HFFc6 (cell line): ENCODE measurements at places on chromosomes 4 and X. TPM values are rescaled to one million over a fixed set of nuclear protein-coding genes. Genes with fewer than 3 reads are reported as not detected.

GRCh38 chr4:39741401-39741800 lies 43.5 kb downstream of the UBE2K start:
- no peak for DNase-seq

DNA sequence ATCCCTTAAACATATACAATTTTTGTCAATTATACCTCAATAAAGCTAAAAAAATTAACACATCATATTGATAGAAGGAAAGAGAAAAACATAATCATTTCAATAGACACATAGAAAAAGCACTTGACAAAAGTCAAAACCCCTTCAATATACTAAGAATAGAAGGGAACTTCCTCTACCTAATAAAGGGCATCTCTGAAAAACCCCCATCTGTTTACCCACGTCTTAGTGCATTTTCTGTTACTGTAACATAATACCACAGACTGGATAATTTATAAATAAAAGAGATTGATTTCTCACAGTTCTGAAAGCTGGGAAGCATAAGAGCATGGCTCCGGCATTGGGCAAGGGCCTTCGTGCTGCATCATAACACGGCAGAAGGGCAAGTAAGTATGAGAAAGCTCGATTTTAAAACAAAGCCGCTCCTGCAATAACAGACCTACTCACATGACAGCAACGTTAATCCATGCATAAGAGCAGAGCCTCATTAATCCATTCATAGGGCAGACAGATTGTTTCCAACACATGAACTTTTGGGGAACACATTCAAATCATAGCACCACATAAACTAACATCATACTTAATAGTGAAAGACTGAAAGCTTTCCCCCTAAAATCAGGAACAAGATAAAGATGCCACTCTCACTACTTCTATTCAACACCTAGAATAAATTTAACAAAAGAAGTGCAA lies 15.7 kb downstream of the STEEP1 start:
- DNase-seq, result no peak

The SH3RF1 gene
- 52.1 to 67.6 TPM (median 57.8 TPM) in 3 replicates for total RNA-seq

The HTRA3 gene
- 4.8 to 6.8 TPM (median 6.6 TPM) in 3 replicates for total RNA-seq

DNA sequence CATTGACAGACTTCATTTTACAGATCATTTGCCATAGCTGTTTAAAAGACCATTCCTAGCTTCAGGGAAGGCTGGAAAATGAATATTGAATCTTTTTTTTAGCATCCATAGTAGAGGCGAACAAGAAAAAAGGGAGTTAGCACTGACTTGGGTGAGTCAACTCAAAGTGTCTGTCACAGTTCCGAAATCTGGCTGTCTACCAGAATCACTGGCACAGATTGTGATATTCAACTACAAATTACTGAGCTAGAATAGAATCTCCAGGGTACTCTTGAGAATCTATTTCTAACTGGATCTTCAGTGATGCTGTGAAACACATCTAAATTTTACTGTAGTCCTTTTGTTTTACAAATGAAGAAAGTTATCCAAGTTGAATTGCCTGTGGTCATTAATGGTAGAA lies 31.5 kb downstream of the SEC24B start:
- DNase-seq, result no peak

The P2RY4 gene
- total RNA-seq, result not detected in 2 replicates

The CFAP99 gene
- not detected in 3 replicates for total RNA-seq

- no peak for DNase-seq
These were observed 50.1 kb upstream of the CRMP1 start for GRCh38 chr4:5942947-5943346.

DNA sequence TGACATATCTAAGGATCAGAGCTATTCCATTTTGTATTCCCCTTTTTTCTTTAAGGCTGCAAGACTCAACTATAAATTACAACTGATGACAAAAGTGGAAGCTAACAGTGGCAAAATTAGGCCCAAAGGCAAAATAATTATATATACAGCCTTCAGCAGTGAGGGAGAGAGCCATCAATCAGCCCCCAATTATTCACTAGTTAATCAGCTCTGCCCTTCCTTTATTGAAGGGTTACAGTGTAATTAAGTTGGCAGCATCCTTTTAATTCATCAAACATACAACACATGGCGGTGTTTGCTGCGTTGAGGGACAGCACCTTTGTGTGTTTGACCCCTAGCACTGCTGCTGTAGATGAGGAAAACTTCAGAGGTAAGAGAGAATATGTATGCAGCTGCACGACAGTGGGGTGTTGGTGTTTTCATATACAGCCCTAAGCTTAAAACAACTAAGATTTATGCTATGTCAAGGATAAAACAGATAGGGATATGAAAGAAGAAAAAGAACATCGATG lies 973.9 kb upstream of the POU3F4 start:
- no peak for DNase-seq

GRCh38 chr4:3658530-3658913 lies 107.7 kb upstream of the ADRA2C start:
- DNase-seq, result no peak

- DNase-seq, result no peak
These were observed 96.0 kb upstream of the C1GALT1C1 start for GRCh38 chrX:120725874-120726273.

The MAGEB2 gene
- not detected in 3 replicates for total RNA-seq

- DNase-seq, result no peak
These were observed 4.2 kb upstream of the TMSB4X start for GRCh38 chrX:12970691-12971202.

DNA sequence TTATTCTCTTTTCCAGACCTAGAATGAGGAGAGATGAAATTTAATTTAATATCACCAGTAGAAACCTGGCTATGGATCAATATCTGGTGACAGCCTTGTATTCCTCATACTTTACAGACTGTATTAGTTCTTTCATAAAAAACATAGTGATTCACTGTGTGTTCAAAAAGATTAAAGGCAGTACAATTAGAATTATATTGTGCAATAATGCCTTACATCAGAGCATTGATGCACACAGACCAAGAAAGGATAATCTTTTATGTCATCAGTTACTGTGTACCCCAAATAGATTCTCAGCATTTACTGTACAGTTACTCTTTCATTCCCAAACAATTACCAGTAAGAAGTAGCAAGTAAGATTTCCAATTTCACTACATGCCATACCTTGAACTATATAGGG lies 260.5 kb upstream of the ANXA10 start:
- no peak for DNase-seq

DNA sequence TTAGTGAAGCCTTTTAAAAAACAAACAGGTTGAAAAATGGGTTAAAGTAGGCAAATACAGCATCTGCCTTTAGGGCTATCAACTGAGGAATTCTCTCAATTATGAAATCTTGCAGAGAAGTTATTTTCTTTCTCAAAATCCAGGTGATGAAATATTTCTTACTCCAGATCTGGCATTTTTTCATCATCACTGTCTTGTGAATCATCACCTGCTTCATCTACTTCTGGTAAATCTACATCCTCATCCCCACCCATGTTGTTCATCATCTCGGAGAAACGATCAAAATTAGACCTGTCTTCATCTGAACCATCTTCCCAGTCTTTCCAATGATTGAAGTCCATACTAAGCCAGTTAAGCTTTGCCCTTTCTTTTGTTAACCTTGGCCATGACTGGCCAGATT lies 33.3 kb upstream of the HPF1 start:
- no peak for DNase-seq

DNA sequence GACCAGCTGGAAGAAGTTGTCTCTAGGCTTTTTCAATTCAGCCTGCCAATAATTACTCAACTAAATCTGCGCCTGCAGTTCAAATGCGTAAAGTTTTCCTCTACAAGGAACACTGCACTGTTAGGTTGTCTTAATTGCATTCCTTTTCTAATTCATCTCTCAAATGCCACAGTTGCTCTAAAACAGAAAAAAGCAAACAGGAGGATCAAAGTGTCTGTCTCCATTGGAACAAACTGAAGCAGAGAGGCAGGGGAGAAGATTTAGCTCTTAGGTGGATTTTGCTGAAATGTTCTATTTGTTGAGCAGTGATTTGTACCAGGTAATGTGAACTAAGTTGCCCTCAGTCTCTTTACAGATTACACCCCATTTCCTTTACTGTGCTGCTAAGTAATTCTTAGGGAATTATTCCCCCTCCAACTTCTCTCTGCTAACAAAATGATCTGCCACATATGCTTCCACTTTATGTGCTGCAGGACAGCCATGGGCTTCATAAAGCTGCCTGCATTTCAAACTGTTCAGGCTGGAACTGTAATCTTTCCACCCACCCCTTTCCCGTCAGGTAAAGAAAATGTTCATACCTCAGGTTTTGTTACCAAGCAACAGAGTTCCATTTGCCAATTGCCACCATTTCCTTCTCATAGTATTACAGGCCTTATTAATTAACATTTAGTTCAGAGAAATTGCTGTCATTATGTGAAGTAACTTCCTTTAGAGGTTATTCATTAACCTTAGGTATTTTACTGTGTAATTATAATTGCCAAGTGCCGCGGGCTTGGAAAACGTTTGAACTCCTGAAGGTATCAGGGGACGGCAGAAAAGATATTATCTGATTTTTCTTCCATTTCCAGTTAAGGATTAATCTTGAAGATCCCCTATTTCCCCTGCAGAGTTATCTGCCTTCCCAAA lies 149.3 kb downstream of the SPRY1 start:
- no peak for DNase-seq

DNA sequence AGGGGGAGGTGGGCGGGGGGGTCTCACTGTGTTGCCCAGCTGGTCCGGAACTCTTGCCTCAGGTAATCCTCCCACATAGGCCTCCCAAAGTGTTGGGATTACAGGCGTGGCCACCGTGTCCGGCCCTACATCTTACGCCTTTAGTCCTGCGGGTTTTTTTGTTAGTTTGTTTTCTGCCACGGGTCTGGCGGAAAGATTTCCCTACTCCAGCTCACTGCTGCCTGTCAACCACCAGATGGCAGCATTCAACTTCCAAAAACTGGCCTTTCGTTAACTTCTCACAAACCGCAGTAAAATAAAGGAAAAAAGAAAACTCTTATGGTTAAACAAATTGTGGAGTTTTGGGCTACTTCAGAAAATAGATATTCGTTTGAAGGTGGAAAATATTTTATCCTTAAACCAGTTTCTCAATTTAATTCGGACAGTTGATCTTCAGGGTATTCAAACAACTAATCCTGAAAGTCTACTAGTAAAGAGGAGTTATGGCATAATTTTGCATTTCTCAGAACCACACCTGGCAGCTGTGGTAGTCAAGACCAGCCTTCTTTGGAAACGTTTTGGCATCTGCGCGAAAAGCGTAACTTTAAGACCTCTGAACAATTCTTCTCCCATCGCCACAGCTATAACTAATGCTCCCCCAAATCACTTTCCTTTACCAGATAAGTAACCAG lies 41.1 kb downstream of the LUZP4 start:
- DNase-seq, result peak; percentile 40

GRCh38 chr4:100895556-100896197 lies 377.9 kb upstream of the EMCN start:
- no peak for DNase-seq

The IQCM gene
- not detected in 2 replicates for total RNA-seq

- DNase-seq, result no peak
These were observed 33.4 kb downstream of the TBL1X start for GRCh38 chrX:9498236-9498635.

The XAGE2 gene
- total RNA-seq, result not detected in 3 replicates

DNA sequence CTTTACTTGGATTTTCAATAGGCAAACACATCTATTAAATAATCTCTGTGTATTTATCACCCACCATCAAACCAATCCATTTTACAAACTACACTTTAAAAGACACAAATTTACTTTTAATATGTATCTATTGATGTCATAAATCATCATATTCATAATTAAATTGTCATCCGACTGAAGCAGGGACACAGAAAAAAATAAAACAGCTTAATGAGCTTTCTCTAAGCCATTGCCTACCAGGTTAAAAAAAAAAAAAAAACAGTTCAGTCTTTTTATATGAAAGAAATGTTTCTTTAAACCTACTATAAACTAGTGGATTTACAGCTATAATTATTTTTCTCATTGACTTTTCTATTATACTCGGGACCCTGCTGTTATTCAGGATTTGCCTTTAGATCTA lies 57.3 kb downstream of the PABPC4L start:
- no peak for DNase-seq

The SLC9B1 gene
- total RNA-seq, result 0.09 to 0.45 TPM (median 0.29 TPM) in 3 replicates

- DNase-seq, result peak; percentile 30
These were observed 743.8 kb upstream of the INTU start for GRCh38 chr4:126888968-126889367.

The SPANXD gene
- 3.1 TPM in 1 of 3 replicates, not detected in the others for total RNA-seq

GRCh38 chr4:51853027-51853682 lies 10.2 kb downstream of the DCUN1D4 start:
- no peak for DNase-seq

DNA sequence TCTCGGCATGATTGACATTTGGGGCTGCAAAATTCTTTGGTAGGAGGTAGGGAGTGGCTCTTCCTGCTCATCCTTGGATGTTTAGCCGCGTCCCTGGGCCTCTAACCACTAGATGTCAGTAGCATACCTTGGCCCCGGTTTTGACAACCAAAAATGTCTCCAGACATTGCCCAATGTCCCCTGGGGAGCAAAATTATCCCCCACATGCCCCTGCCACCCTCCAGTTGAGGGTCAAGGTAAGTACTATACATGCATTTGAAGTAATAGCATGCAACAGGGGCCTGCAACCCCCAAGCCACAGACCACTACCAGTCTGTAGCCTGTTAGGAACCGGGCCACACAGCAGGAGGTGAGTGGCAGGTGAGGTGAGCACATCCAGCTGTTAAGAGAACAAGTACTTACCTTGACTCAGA lies 17.6 kb upstream of the KIAA1210 start:
- DNase-seq, result no peak

- DNase-seq, result no peak
These were observed 105.3 kb upstream of the MBNL3 start for GRCh38 chrX:132594129-132594528.

DNA sequence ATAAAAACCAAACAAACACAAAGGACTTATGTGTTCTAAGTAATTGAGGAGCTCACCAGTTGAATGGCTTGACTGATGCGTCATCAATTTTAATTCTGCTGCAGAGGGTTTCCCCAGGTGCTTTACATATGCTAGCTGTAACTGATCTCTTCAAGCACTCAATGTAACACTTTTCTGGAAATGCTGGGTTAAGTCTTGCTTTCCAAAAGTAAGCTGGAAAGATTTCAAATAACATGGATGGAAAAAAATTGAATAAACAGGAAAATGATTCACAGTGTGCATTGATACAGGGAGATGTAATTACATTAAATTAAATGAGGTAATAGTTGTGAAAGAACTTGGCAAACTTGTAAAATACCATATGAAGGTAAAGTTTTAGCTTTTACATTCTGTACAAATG lies 186.7 kb upstream of the WDFY3 start:
- no peak for DNase-seq

The DGAT2L6 gene
- not detected in 3 replicates for total RNA-seq

The FAM184B gene
- total RNA-seq, result 0.03 TPM in 1 of 2 replicates, not detected in the other

- no peak for DNase-seq
These were observed 137.2 kb downstream of the SMIM20 start for GRCh38 chr4:26051240-26051639.

DNA sequence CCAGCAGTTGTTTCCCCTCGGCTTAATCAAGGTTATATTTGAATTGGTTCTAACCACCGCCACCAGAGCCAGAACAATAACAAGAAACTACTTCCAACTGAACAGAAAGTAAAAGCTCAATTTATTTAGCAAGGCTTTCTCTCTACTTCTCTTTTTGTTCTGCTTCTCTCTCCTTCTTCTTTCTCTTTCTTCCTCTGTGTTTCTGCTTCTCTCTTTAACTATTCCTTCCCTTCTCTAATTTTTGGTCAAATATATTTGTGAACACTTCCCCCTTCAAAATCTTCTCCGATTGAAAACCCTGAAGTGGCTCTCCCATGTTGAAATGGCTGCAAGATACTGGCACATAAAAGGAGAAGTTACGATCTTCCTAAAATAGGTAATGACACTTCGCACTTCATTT lies 1195.9 kb upstream of the PRKX start:
- DNase-seq, result no peak

GRCh38 chr4:152364883-152365282 lies 171.0 kb downstream of the FBXW7 start:
- no peak for DNase-seq

- no peak for DNase-seq
These were observed 3.8 kb downstream of the G6PD start for GRCh38 chrX:154542723-154543424.
